ENCODE measurements at places on chromosomes 2 and 18. TPM values are rescaled to one million over a fixed set of nuclear protein-coding genes. Genes with fewer than 3 reads are reported as not detected.

DNA sequence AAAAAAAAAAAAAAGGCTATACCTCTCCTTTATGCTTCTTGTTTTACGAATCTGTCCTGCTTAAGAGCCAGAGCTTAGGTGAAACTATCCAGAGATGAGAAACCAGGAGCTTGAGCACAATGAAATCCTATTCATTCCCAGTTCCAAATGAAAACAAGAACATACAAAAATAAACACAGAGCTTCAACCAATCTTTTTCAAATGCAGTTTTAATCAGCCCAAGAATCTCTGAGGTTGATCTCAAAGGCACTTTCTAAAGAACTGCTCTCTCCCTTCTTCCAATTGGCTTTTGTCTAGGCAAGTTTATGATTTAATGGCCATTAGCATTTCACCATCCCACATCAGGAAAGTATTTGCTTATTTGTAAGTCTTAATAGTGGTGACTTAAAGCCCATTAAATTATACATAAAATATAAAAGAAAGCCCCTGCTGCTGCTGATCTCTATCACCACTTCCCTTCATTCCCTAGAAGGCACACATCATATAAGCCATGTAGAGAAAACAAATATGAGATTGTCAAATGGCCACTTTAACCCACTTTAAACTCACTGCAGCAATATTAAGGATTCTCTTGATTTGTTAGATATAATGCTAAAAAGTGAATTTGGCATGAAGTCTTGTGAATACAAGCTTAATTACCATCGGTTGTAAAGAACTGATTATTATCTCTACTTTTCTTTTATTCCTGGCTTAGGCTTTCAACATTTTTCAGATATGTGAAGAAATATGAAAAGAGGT, 29.3 kb upstream of the SCN9A start:
- no peaks in the 10 kb centered on the region for H3K36me3 ChIP-seq
- H3K4me1 ChIP-seq = 0 out of 2 replicates have a peak, but pooled peaks cover 2% of the 10 kb centered on the region
- H3K27me3 ChIP-seq = no peaks in the 10 kb centered on the region
- peak; percentile 59 for DNase-seq
- H3K4me3 ChIP-seq = no peak overlapping the region
- no peak overlapping the region for H3K27ac ChIP-seq

DNA sequence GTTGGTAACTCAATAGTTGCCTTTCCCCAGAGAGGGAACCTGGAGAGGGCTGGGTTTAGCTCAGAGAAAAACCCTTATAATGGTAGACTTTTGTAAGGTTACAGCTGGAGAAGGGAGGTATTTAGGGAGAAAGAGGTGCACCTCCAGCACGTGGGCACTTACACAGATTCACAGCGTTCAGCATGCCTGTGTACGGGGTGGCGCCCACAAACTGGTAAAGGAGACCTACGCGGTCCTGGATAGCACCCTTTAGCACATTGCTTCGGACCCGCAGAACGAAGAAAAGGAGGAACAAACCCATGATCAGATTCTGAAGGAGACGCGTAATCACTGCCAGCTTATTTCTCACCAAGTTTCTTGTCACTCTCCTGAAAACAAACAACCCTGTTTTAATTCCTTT, 14.9 kb downstream of the ABCG5 start:
- no peak overlapping the region for H3K4me3 ChIP-seq
- DNase-seq = no peak
- H3K36me3 ChIP-seq = no peaks in the 10 kb centered on the region
- H3K27me3 ChIP-seq = no peaks in the 10 kb centered on the region
- H3K4me1 ChIP-seq = no peaks in the 10 kb centered on the region

GRCh38 chr18:63679820-63680606, 18.3 kb upstream of the SERPINB3 start:
- DNase-seq = no peak
- no peaks in the 10 kb centered on the region for H3K36me3 ChIP-seq
- no peaks in the 10 kb centered on the region for H3K27me3 ChIP-seq

DNA sequence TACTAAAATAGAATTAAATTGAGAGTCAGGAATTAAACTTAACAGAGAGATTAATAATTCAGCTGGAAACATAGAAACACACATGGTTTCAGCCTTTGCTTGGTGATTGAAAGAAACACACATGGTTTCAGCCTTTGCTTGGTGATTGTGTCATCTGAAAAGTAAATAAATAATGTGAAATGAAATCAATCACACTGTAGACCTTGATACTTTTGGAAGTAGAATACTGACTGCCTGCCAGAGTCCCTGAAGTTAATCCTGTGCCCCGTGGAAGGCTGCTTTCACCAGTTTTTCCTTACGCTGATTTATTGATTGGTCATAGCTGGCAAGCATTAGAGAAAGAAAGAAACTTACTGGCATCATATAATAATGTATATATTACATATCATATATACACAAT, 1252.7 kb upstream of the FAM98A start:
- H3K4me3 ChIP-seq = no peak overlapping the region
- no peaks in the 10 kb centered on the region for H3K4me1 ChIP-seq
- DNase-seq = no peak
- H3K27ac ChIP-seq = no peak overlapping the region
- no peaks in the 10 kb centered on the region for H3K36me3 ChIP-seq

GRCh38 chr2:118046634-118047210, 32.9 kb upstream of the CCDC93 start:
- 0 out of 2 replicates have a peak, but pooled peaks cover 2% of the 10 kb centered on the region for H3K4me1 ChIP-seq
- H3K36me3 ChIP-seq = no peaks in the 10 kb centered on the region
- H3K27ac ChIP-seq = no peak overlapping the region
- H3K27me3 ChIP-seq = peaks cover 8% of the 10 kb centered on the region

GRCh38 chr2:148903979-148904378, 29.0 kb downstream of the KIF5C start:
- no peaks in the 10 kb centered on the region for H3K36me3 ChIP-seq
- no peaks in the 10 kb centered on the region for H3K27me3 ChIP-seq
- H3K27ac ChIP-seq = no peak overlapping the region
- H3K4me1 ChIP-seq = no peaks in the 10 kb centered on the region

DNA sequence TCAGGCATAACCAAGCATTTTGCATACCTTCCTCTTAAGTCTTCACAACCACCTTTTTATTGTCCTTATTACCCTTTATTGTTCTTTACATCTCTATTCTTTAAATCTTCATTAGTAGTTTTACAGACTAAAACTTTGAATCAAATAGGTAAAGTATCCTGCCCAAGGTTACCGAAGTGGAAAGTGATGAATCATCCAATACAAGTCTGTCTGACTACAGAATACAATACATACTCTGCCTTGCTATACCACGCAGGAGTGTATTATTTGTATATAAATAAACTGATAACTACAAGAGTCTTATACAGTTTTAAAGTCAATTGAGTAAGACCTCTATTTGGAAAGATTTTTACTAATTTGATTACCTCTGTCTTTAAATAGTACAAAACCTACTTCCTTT, 196.0 kb downstream of the ZEB2 start:
- DNase-seq = no peak
- no peak overlapping the region for H3K4me3 ChIP-seq
- no peaks in the 10 kb centered on the region for H3K4me1 ChIP-seq
- H3K36me3 ChIP-seq = no peaks in the 10 kb centered on the region

GRCh38 chr18:51433881-51434280, 236.4 kb upstream of the MEX3C start:
- H3K27me3 ChIP-seq = no peaks in the 10 kb centered on the region
- no peak overlapping the region for H3K4me3 ChIP-seq
- H3K4me1 ChIP-seq = no peaks in the 10 kb centered on the region
- no peaks in the 10 kb centered on the region for H3K36me3 ChIP-seq

- no peaks in the 10 kb centered on the region for H3K27me3 ChIP-seq
- peaks cover 3% of the 10 kb centered on the region for H3K36me3 ChIP-seq
- no peak for DNase-seq
- H3K27ac ChIP-seq = no peak overlapping the region
These were observed 172.6 kb downstream of the MCFD2 start for GRCh38 chr2:46743021-46743420.

GRCh38 chr18:11464129-11464528, 145.3 kb upstream of the SLC35G4 start:
- DNase-seq = no peak
- H3K36me3 ChIP-seq = no peaks in the 10 kb centered on the region
- no peak overlapping the region for H3K4me3 ChIP-seq
- no peak overlapping the region for H3K27ac ChIP-seq
- no peaks in the 10 kb centered on the region for H3K27me3 ChIP-seq
- H3K4me1 ChIP-seq = no peaks in the 10 kb centered on the region

DNA sequence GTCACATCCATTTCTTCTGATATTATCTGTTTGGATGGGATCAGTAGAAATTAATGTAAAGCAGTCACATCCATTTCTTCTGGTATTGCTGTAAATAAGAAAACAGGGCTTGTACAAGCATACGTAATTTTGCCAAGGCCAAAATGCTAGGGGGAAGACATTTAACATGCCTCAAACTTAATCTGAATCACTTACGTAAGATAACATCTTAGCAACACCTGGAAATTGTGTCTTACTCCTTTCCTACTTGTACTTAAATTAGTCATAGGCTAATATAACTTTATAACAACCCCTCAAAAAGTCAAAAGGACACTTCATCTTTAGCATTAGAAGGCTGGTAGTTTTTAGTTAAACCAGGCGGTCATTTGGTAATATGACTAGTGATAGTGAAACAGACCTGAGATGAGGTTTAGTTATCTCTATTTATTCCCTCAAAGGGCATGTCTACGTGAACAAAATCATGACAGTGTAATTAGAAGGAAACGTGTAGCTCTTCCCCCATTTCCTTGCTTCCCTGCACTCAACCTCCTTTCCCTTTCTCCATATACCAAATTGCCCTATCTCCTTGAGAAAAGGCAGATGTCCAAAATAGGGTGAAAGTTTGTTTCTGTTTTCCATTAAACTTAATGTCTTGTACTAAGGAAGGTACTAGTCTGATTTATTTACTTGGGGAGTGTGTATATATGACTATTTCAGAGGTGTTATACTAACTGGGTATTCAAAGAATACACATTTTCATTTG, 99.3 kb upstream of the FZD5 start:
- no peak for DNase-seq
- H3K27ac ChIP-seq = peak overlapping the region; percentile 64
- H3K36me3 ChIP-seq = no peaks in the 10 kb centered on the region
- no peak overlapping the region for H3K4me3 ChIP-seq

- H3K27ac ChIP-seq = no peak overlapping the region
- H3K27me3 ChIP-seq = no peaks in the 10 kb centered on the region
- H3K36me3 ChIP-seq = no peaks in the 10 kb centered on the region
- DNase-seq = no peak
- no peaks in the 10 kb centered on the region for H3K4me1 ChIP-seq
These were observed 16.1 kb upstream of the ANKRD53 start for GRCh38 chr2:70962211-70962884.

GRCh38 chr2:213021971-213022899, 129.2 kb downstream of the IKZF2 start:
- no peaks in the 10 kb centered on the region for H3K27me3 ChIP-seq
- H3K27ac ChIP-seq = no peak overlapping the region
- H3K4me1 ChIP-seq = no peaks in the 10 kb centered on the region
- no peaks in the 10 kb centered on the region for H3K36me3 ChIP-seq

DNA sequence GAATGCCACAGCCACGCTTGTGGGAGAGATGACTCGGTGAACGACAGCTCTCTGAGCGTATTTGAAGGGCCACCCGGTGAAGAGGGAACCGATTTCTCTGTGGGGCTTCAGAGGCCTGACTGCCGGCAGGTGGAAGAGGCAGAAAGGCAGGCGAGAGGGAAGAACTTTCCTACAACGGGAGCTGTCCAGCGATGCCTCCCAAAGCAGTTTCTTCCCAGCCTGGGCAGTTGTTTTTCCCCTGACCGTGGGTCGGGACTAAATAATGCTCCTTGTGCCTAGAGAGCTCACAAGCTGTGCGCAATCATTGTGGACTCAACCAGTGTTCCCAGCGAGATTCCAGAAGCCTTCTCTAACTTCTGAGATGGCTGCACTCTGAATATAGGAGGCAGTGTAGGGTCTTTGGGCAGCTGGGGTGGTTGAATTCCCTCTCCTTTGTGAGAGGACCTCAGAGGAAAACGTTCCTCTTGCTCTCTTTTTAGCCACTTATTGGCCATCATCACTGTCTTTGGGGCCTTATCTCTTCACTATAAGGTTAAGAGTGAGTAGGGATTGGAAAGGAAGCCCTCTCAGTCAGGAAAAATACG, 710 bp downstream of the SEC11C start:
- H3K36me3 ChIP-seq = no peaks in the 10 kb centered on the region
- H3K27ac ChIP-seq = no peak overlapping the region
- peak; percentile 5 for DNase-seq
- H3K27me3 ChIP-seq = no peaks in the 10 kb centered on the region

DNA sequence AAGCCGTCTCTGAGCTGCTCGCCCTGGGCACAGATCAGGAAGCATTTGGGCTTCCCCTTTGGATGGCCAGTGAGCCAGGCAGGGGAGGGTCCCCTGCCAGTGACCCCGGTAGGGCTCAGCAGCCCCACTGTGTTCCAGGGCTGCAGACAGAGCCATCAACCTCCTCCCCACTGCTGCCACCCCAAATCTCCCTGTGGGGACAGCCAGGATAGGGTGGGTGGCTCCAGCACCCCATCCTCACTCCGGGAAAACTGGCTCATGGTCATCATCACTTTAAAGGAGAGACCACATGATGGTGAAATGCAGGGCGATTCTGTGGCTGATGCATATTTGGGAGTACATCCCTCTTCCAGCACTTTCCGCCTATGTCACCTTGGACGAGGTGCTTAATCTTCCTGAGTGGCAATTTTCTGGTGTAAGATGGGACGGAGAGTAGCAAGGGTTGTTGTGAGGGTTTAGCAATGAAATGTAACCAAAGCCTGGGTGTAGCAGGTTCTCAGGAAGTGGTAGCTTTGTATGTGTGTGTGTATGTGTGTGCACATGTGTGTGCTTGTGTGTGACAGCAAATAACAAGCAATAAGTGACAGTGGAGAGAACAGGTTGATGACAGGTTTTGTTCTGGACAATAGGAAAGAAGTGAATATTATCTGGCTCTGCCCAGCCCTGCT, 61.8 kb downstream of the ACAA2 start:
- no peak overlapping the region for H3K27ac ChIP-seq
- no peaks in the 10 kb centered on the region for H3K27me3 ChIP-seq
- H3K4me3 ChIP-seq = no peak overlapping the region
- no peak for DNase-seq
- no peaks in the 10 kb centered on the region for H3K4me1 ChIP-seq

DNA sequence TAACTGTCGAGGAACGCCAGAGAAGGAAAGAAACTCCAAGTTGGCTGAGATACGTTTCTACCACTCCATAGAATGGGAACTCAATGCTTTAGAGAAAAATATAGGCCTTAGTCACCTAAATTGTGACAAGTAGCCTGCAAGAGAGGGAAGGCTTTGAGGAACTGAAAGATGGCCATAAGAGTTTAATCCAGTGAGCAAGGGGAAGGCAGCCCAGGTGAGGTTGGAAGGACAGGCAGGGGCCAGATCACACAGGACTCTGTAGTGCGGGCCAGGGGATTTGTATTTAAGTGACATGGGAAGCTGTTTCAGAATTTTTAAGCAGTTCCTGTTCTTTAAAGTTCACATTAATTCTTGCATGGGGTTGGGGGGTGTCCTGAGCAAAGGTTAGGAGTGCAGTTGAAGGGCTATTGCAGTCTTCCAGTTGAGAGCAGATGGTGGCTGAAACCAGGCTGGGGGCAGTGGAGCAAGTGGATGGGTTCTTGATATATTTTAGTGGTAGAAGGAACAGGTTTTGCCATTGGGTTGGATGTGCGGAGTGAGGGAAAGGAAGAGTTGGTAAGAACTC, 138.9 kb upstream of the PELI1 start:
- H3K27ac ChIP-seq = no peak overlapping the region
- H3K27me3 ChIP-seq = no peaks in the 10 kb centered on the region

Gene CNGA3
- total RNA-seq = not detected

Gene CYS1
- total RNA-seq = not detected

Gene RASGRP3
- total RNA-seq = 2.0 TPM

Gene SPDYA
- 0.83 TPM for total RNA-seq

Gene LIMS3
- total RNA-seq = 6.2 TPM

Gene CYBRD1
- 71.2 TPM for total RNA-seq

Gene TXNDC2
- total RNA-seq = 0.06 TPM

Measured in SJCRH30 (cell line).